ENCODE measurements at places on chromosomes 1 and 21. TPM values are rescaled to one million over a fixed set of nuclear protein-coding genes. Genes with fewer than 3 reads are reported as not detected.

DNA sequence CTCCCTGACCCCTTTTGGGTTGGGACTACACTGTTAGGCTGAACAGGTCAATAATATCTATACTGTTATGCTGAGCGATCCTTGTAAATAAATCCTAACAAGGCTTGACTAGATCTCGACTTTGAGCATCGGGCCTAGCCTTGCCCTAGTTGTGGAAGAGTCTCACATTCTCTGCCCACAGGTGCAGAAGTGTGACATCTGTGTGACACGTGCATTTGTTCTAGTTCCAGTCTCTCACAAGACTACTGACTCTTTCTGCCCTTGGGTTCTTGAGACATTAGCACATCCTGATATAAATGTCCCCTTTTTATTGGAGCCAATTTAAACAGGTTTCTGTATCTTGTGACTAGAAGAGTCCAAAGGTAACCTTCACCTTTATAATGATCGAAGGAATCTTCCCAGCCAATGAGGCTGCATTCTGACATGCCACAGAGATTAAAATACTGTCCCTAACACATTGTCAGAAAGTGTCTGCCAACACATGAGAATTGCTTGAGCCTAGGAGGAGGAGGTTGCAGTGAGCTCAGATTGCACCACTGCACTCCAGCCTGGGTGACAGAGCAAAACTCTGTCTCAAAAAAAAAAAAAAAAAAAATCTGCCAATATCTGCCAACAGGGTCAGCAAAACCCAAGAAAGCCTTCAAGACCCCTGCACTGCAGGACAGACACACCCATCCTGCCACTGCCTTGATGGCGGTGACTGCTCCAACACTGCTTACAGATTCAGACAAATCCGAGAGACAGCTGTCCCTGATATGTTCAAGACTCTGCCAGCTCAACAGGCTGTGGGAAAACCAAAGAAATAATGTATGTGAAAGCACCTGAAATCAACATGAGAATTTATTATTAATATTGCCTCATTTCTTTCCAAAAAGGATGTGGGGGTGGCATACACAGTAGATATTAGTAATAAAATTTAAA is 56.5 kb upstream of the PSEN2 start:
- no peak for DNase-seq

DNA sequence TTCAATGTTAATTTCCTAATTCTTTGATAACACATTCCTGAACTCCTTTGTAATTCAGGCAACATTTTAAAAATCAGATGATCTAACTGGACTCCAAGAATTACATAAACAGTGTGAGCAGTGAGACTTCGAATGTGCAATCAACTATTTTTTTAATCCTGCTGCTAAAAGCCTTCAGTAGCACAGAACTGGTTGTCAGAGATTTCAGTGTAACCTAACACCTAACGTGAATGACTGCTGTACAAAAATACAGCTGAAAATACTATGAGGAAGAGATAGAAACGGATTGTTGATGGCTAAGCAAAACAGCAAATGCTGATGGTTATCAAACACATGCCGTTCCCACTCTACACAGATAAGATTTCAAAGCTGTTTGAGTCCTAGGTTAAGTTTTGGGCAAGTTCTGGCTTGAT is 46.1 kb downstream of the APP start:
- DNase-seq = no peak

DNA sequence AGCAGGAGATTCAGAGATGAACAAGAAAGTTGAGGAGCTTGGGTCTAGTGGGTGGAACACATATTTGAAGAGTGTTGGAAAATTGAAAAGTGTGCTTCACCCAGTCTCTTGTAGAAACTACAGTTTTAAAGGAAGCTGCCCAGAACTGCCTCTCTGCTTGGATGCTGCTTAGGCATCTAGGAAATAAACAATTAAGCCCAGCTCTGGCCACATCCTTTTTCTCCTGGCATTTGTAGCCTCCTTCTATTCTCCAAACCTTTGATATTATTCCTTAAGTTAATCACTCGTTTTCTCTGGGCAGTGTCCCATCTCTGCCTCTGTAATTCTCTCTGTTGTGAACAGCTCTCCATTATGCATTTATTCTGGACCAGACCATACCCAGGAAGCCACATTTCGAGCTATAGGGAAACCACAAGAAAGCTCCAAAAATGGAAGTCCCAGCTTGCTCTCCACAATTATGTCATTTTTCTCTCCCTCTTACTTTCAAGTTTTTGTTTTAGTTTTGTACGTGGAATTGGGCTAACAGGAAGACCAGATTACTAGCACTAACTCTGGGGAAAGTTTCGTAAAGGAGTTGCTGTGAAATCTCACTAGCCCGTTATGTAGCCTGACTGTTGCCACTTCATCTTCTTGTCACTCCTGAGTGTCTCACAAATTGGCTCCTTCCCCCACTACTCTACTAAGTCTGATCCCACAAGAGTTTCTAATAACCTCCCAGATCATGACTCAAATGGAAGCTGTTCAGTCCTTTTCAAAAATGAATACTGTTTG is 102.2 kb downstream of the NTMT2 start:
- no peak for DNase-seq

- DNase-seq = no peak
These were observed 47.1 kb upstream of the LRRC3 start for GRCh38 chr21:44408226-44408625.

- DNase-seq = no peak
These were observed 25.0 kb downstream of the RGS7 start for GRCh38 chr1:241332037-241332409.

DNA sequence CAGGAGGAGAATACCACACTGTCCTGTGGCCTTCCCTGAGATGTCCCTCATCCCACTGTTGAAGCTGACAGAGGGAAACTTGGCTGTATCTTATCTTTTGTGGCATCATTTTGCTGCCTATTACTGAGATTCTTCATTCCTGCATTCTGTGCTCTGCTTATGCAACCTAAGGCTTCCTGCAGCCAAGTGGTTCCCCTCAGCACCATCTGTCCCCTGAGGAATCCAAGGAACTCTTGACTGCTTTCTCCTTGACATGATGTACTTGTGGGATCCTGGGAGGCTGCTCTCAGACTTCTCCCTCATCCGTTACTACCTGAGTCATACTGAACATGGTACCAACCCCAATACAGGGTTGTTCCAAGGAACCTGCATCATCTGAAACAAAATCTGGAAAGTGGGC is 21.1 kb upstream of the RIMKLA start:
- DNase-seq = no peak

DNA sequence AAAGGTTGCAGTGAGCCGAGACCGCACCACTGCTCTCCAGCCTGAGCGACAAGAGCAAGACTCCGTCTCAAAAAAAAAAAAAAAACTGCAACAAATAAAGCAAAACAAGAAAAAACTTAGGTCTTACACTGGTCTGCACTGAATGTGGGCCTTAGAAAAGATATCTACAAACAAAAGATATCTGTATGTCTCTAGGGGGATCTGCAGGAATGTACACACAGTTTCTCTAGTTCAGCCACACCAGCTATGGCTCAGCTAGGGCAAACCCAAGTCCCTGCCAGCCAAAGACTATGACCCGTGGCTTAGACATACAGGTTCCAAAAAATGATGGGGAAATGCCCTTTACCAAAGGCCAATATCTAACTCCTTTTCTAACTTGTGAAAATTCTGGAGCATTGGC is 202.4 kb upstream of the KAZN start:
- no peak for DNase-seq

APCS gene
- total RNA-seq = not detected

NCAM2 gene
- 1.1 TPM for total RNA-seq

FNBP1L gene
- total RNA-seq = 41.1 TPM

CIART gene
- 6.9 TPM for total RNA-seq

C1orf56 gene
- 17.3 TPM for total RNA-seq

Data from prostate gland (tissue), 2 donors.